LHCN-M2 (cell line): ENCODE measurements at places on chromosomes 16 and 17. TPM values are rescaled to one million over a fixed set of nuclear protein-coding genes. Genes with fewer than 3 reads are reported as not detected.

KRT15 gene
- 0.19 and 0.46 TPM in 2 replicates for total RNA-seq

GRCh38 chr16:29915590-29916247 lies 10.3 kb downstream of the KCTD13 start:
- peak; percentile 38 for DNase-seq

- no peak for DNase-seq
Measured at GRCh38 chr17:10357768-10358167, 15.0 kb downstream of the MYH13 start.

DNA sequence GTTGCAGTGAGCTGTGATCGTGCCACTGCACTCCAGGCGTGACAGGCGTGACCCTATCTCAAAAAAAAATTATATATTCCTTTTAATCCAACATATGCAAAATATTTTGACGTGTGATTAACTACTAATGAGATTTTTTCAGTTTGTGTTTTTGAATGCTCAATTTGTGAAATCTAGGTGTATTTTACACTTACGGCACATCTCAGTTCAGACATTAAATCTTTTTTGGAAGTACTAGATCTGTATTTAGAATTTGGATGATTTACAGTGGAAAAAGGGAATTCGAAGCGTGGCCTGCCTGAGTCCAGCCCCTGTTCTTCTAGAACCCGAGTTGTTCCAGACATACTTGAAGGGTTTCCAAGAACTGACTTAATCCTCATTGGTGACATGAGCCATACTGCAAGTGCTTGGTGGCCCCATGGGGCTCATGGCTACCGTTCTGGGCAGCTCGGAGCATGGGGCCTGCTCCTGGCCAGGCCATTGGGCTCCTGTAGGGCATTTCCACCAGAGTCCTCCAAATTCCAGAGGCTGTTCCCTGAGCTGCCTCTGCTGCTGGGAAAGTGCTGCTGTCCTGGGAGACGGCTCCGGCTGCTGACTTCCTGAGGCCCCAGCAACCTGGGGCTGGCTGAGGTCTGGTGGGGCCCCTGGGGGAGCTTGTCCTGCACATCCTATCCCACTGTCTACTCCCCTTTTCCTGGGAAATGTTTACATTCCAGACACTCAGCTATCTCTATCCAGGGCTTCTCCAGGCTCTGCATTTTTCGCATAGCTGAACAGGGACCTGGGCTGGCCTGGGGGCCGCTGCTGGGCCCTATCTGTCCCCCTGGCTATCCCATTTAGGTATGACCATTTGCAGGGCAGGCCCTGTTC lies 27.2 kb downstream of the LLGL2 start:
- DNase-seq: no peak
